GM04503 (cell line): ENCODE measurements at places on chromosomes 5 and 9.

GRCh38 chr5:140240987-140241706 is 61.8 kb downstream of the PFDN1 start:
- DNase-seq, result peak; percentile 65

DNA sequence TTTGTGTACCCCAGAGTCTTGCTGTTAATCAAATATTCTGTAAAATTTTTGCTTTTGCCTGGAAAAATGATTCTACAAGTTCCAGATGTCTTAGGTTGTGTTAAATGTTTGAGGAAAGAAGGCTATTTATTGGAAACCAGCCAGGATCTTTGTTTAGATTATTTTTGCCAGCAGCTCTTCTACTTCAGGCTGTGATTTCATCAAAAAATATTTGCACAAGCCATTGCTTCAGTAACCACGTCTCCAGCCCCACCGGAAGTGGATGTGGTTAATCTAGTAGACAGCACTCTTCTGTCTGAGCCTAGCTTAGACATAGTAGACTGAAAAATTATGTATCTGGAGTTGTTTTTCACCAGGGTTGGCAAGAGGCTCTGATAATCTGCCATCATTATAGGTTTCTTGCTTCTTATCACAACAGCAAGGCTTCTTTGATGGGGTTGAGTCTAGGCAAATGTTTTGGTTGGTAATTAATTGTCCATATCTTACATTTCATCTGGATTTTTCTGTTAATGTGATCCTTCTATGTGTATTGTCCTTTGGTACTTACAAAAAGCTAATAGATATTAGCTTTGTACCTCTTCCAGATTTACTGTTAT is 17.1 kb downstream of the KCTD16 start:
- peak; percentile 90 for DNase-seq

GRCh38 chr5:102678267-102679058 is 76.6 kb upstream of the PAM start:
- peak; percentile 39 for DNase-seq

- DNase-seq, result no peak
These were observed 158.6 kb upstream of the DMRT1 start for GRCh38 chr9:682633-683508.

DNA sequence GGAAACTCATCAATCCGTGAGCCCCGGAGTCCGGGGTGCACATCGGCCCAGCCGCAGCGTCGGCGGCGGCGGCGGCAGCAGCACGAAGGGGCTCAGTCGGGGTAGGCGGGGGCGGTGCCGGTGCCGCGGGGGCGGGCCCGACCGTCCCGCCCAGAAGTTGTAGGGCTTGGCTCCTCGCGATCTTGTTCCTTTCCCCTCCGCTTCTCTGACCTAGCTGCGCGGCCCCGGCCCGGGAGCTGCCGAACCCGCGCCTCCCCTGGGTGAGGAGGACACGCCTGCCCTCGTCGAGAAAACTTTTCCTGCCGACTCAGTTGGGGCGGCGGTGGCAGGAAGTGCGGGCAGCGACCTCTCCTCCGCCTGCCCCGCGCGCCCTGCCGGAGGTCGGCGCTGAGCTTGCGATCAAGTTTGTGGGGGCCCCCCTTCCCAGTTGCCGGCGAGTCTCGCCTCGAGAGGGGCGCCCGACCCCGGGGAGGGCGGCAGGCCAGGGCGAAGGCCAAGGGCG is at the start of gene MAN2A1:
Gene MAN2A1, plus strand, starts transcription at position 188 of the 502 bp plus-strand sequence. CDS start 491 bp downstream, outside the sequence.
- DNase-seq, result no peak

GRCh38 chr5:176726746-176727527 is 79.7 kb downstream of the TSPAN17 start:
- no peak for DNase-seq

- no peak for DNase-seq
These were observed 174.0 kb upstream of the DAB2 start for GRCh38 chr5:39598661-39599248.

DNA sequence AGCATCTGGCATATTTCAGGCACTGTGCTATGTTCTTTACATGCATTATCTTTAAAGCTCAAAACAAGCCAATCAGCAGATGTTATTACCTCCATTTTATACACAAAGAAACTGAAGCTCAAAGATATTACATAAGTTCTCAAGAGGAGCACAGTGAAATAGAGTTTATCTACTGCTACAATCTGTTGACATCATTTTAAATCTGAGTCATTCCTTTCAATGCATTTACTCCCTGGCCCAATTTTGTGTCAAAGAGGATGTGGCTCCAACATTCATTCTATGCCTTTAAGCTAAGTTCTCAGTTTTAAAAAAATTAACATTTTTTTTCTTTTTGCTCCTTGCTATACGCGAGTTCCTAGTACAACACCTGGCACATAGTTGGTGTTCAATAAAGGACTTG is 486.3 kb upstream of the ZNF462 start:
- DNase-seq, result no peak
